ENCODE measurements at places on chromosomes 4 and X.

- DNase-seq: no peak
Measured at GRCh38 chr4:81038636-81039350, 8.3 kb downstream of the BMP3 start.

- DNase-seq: no peak
Measured at GRCh38 chr4:10527438-10527837, 70.2 kb upstream of the ZNF518B start.

GRCh38 chr4:101284546-101284945 lies 62.8 kb downstream of the PPP3CA start:
- no peak for DNase-seq

GRCh38 chr4:97317201-97317600 lies 826.1 kb downstream of the STPG2 start:
- no peak for DNase-seq

DNA sequence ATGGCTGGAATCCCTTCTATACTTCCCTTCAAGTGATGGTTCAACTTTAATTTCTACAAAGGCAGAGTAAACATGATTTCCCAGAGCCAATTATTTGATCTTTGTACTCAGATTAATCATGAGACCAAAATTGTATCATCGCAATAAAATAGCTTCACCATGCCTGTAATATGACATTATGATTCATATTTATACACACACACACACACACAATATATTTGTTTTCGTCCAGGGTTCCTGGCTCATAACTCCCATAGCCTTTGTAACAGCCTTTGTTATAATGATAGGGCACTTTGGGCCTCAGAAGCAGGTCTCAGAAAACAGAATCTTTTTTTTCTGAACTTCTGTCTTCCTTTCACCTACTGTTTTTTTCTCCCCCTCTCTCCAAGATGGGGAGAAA lies 270.6 kb downstream of the ADGRA3 start:
- no peak for DNase-seq

GRCh38 chrX:141158084-141158483 lies 18.8 kb downstream of the LDOC1 start:
- DNase-seq: no peak

All from islet precursor cell (in vitro differentiated cells).